ENCODE measurements at places on chromosomes 1 and 21.
A peak's percentile ranks its signal among the peaks of the same experiment; 100 is the strongest.

DNA sequence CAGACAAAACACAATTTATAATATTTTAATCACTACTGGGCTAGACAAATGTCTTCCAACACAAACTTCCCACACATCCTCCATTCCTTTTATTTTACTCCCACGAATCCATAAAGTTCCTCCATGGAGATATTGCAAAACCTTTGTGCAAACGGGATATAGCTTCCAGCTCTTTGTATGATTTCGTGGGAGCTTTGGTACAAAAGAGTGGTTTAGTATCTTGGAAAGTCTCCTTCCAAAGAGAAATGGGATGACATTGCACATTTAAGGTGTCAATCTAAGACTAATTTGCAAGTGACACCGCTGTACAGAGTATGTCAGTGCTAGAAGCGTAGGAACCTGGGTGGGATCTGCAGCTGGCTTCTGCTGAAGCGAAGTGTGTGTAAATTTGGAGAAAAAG is 455.2 kb upstream of the RUNX1 start:
- DNase-seq = peak; percentile 36

DNA sequence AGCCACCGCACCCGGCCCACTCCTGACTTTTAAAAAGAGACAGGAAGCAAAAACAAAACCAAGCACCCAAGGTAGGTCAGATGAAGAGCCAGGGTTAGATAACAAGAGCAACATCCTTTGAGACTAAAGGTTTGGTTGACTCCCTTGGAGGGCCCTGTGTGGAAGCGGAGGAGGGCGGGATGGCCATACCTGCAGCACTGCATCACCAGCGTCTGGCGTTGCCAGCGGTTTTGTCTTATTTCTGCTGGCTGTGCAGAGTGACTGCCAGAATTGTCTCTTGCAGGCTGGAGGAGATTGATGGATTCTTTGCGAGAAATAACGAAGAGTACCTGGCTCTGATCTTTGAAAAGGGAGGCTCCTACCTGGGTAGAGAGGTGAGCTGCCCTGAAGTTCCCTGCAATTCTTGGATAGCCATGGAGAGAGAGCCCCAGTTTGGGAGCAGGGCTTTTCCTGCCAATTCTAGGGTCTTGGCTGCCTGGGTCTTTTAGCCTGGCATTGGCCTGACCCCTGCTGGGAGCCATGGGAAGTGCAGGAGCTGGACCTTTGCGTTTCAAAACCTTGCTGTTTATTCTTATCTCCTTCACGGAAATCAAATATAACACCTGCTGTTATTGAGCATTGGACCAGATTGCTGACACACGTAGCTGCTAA is 24.0 kb downstream of the QSOX1 start:
- DNase-seq = peak; percentile 75

GRCh38 chr1:107633596-107633995 is 331.4 kb downstream of the VAV3 start:
- peak; percentile 75 for DNase-seq

- no peak for DNase-seq
Observed at GRCh38 chr1:233796146-233796783, 108.2 kb upstream of the SLC35F3 start.

DNA sequence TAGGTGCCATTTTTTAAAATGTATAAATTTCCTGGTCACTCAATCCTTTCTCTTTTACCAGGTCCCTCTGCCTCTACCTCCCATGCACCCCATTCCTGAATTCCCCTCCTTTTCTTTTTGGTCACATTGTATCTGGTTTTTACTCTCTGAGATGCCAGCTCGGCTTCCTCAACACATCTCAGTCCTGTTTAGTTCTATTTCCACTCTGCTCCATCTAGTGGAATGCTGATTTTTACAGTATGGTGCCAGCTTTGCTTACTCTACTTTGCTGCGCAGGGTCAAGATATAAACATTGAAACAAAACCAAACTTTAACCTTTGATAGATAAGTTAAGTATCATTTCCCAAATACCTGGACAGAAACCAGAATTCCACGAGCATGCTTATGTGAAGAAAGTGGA is 96.0 kb downstream of the ESRRG start:
- peak; percentile 5 for DNase-seq

DNA sequence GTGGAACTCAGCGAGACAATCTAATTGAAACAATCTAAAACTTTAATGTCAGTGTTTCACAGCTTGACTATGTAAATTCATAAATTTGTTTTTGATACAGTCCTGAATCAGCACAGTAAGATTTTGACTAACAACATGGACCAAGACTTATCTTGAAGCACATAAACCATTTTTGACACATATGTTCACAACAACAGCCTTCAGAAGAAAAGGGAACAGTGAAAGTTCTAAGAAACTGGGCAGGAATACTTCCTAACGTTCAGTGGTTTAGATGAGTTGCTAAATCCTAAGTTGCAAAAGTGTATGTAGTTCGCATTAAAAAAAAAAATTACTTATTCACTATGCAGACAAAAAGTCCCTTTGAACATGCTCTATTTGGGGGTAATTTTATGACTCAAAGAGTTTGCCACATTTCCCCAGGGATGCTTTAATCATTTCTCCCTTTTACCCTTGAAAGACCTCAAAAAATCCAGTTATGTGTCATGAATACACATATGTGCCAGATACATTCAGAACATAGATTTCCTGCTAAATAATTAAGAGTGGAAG is 120.2 kb downstream of the MRPL39 start:
- DNase-seq = peak; percentile 87

DNA sequence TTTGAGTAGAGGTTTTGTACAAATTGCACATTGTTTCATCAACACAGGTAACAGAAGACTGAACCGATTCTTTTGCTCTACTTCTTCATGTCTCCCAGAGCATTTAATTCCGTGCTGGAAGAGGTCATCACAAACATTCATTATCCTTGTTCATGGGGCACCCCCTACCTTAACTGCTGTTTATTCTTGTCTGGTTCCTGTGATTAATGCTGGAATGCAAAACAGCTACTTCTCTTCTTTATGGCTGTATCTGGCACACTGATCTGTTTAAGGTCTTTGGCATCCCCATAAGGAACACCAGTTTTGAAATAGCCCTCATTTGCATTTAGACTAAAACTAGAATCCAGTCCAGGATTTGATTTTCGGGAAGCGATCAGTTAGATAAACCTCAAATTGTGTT is 42.2 kb downstream of the NTNG1 start:
- DNase-seq = no peak

GRCh38 chr1:47439819-47440598 is 2.2 kb downstream of the FOXD2 start:
- DNase-seq = no peak

DNA sequence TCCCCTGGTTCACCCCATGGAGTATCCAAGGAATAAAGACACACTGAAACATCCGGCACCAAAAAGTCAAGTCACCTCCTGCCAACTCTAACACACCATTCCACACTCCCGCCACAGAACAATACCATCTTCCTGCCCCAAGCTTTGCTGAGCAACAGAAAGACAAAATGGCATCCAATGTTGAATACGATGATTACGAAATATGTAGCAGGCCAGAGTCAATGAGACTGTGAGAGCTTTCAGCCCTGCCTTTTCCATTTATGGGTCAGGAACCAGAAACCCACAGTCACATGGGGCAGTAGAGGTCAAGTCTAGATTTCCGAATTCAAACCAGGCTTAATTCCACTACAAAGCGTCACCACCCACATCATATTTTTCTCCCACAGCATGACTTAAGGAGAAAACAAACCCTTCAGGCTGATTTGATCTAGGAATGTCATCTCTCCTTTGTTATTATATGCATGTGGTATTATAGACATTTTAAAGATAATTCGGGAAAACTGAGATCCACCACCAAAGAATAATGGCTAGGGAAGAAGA is 249.8 kb downstream of the SETD4 start:
- DNase-seq = no peak

DNA sequence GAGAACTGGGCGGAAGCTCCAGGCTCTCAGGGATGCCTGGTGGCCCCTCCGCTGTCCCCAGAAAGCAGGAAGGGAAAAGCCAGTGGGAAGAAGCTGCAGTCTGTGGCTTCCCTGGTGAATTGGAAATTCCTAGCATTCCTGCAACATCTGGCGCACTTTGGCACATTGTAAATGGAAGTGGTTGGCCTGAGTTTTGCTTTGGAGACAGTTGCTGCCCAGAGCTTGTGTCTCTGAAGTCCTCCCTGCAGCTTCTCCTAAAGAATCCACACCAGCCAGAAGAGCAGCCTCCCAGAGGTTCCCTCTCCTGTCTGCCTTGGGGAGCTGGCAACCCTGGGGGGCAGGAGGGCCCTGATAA is 48.2 kb downstream of the ARHGEF10L start:
- no peak for DNase-seq

DNA sequence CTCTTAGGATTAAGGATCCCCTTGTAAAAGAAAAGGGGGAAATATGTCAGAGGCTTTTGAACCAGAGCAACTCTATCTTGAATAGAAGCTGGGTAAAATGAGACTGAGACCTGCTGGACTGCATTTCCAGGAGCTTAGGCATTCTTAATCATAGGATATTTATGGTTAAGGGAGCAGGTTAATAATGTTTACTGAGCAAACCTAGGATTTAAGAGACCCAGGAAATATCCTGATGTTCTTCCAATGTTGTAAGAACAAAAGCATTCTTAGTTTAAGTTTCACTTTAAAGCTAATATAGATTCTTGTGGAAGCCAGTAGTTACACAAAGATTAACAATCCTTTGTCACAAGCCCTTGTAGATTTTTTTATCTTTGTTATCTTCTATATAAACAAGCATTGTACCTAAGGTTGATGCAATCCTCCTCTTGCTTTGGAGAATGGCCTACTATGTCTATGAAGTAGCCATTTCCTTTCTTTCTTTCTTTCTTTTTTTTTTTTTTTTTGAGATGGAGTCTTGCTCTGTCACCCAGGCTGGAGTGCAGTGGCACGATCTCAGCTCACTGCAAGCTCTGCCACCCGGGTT is 570.2 kb upstream of the BEND5 start:
- no peak for DNase-seq
